Hindlimb muscle (tissue), 1 donor: ENCODE measurements at places on chromosomes 11 and 22.

- no peak for DNase-seq
These were observed 2.9 kb downstream of the RIN1 start for GRCh38 chr11:66333220-66333877.

GRCh38 chr11:9688716-9689511, 25.0 kb downstream of the SWAP70 start:
- peak; percentile 25 for DNase-seq

DNA sequence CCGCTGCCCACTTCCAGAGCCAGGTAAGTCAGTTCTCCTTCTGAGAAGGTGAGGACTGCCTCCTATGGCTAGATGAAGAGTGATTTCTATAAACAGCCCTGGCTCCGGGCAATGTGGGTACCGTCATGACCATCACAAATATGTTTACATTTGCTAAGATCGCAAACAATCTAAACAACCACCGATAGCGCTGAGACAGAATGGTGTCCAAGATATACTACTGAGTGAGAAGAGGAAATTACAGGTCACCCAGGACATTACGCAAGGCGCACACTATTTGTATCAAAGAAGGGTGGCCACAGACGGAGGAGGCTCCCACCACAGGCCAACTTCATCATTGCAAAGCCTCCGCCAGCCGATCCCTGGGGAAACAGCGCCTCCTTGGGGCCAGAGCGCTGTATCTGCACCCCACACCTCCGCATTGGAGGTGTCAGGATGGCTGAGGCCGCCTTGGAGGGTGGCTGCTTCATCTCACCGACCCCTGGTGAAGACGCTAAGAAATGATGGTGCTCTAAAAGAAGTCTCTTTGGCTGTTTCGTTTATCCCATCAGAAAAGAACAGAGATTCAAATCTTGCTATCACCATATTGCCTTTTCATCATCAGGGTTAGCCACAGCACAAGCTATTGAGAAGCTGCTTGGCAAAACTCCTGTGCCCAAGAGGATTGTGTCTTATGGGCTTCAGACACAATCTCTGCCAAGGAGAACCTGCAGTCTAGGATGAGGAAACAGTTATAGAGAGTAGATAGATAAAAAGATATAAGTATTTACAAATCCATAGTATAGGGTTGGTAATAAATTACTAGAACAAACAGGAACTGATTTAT, 12.3 kb upstream of the ASRGL1 start:
- no peak for DNase-seq

- DNase-seq = no peak
These were observed 33.8 kb downstream of the TXN2 start for GRCh38 chr22:36447632-36448031.

GRCh38 chr11:45930031-45930794, 7.8 kb downstream of the LARGE2 start:
- no peak for DNase-seq

DNA sequence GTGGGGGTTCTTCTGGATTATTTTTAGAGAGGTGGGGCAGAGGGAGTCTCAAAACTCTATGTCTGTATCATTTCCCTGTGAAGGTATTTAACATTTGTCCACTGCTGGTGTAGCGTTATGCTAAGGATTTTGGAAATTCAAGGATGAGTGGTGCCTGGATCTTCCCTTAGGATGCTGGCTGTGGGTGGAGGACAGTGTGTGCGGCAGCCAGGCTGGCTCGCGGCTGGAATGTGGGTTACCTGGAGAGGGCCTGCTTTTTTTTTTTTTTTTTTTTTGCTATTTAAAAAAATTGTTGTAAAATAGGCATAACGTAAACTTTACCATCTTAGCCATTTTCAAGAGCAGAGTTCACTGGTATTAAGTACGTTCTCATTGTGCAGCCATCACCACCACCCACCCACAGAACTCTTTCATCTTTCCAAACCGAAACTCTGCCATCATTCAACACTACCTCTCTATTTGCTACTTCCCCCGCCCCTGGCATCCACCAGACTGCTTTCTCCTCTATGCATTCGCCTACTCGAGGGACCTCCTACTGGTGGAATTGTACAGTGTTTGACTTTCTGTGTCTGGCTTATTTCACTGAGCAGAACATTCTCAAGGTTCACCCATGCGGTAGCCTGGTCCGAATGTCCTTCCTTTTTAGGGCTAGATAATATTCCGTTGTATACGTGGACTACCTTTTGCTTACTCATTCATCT, 67.1 kb downstream of the PARVB start:
- no peak for DNase-seq

GRCh38 chr22:37560608-37561211, 430 bp downstream of the CDC42EP1 start:
- DNase-seq = no peak

- no peak for DNase-seq
These were observed 33.3 kb downstream of the CADM1 start for GRCh38 chr11:115470928-115471327.

GRCh38 chr11:57641011-57641807, 8.5 kb downstream of the YPEL4 start:
- DNase-seq = no peak

GRCh38 chr11:59615120-59615636, 396 bp downstream of the OSBP start:
- peak; percentile 14 for DNase-seq

DNA sequence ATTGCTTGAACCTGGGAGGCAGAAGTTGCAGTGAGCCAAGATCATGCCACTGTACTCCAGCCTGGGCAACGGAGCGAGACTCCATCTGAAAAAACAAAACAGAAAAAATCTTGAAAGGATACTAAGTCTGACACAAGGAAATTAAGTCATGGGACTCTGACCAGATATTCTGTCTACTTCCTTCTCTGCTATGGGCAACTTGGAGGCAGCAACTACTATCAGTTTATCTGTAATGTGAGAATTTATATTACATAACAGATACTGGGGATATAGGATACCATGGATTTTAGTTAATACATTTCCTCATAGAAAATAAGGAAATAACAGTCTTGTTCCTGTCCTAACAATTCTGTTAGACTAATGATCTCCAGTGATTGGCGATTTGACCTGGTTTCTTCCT, 1.6 kb upstream of the SGSM3 start:
- no peak for DNase-seq

GRCh38 chr22:21936151-21936775, 16.4 kb downstream of the PPM1F start:
- no peak for DNase-seq
